RWPE2 (cell line): ENCODE measurements at places on chromosomes 12 and 14.

DNA sequence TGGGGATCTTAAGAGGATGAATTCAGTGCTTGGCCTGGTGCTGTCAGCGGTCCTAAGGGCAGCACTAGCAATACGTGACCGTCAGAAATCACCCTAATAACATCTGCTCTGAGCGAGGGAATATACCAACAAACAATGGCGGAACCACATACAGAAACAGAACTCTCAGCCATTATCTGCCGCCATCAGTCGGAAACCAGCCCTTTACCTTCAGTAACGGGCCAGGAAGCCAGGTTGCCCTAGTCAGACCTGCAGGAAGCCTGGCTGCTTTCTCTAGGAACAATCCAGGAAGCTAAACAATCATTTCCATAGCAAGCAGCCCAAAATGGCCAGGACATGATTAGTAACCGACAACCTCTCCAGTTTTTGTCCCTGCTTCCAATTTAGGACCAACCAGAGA is 5.6 kb downstream of the CDCA4 start:
- no peak for DNase-seq

- no peak for DNase-seq
Observed at GRCh38 chr12:1252758-1253157, 261.7 kb downstream of the ERC1 start.

- DNase-seq, result peak; percentile 59
Observed at GRCh38 chr12:79451978-79452377, 238.8 kb downstream of the PAWR start.

- DNase-seq, result no peak
Observed at GRCh38 chr12:100794441-100795173, at the start of gene ANO4. ANO4 (plus strand) TSS chr12:100794776; CDS start chr12:100901786, 107,010 bp downstream.

GRCh38 chr12:50689437-50689836 is 74.5 kb upstream of the ATF1 start:
- DNase-seq, result no peak

DNA sequence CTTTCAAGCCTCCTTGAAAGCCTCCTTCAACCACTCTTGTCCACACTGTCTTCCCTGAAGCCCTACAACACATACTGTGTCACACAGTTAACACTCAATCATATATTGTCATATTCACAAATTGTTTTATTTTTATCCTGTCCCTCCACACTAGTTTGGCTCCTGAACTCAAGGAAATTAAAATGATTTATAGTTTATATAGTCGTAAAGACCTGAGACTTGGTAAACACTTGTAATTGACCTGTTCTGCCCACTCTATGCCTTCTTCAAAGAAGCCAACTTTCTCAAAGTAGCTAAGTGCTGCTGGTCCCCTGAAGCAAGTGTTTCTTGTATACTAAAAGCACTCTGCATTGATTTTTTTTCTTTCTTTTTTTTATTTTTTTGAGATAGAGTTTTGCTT is 15.6 kb upstream of the NEK9 start:
- DNase-seq, result no peak

DNA sequence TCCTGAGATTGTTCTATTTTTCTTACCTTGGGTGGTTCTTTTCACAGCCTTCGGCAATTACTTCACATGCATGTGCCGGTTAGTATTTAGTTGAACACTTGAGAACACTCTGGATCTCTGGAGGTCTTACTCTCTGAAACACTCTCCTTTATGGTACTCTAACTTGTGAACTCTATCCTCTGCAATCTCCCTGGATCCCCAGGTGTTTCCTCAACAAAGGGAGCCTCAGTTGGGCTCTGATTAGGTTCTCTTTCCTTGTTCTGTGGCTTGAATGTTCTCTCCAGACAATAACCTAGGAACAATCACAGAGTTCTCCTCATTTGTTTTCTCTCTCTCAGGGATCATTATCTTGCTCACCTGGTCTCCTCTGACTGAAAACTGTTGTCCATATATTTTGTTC is 40.5 kb upstream of the ABCD2 start:
- no peak for DNase-seq

- DNase-seq, result no peak
Observed at GRCh38 chr12:50005175-50005574, 20.1 kb downstream of the RACGAP1 start.

GRCh38 chr14:52012635-52013034 is 23.3 kb downstream of the RTRAF start:
- no peak for DNase-seq

DNA sequence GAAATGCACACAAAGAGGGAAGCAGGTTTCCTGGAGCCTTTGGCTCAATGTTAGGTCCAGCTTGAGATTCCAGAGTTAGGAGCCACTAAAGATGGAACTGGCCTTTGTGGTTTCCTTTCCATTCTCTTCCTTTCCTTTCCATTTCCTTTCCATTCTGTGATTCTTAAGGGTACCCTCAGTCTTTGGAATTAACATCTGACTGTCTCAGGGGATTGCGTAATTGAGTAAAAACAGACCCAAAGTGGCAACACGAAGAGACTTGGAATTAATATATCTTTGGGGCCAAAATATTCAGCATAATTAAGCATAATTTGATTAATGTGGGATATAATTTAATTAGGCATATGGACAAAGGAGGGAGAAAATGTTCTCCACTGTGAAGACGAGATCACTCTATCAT is 205.6 kb downstream of the CRADD start:
- DNase-seq, result no peak

DNA sequence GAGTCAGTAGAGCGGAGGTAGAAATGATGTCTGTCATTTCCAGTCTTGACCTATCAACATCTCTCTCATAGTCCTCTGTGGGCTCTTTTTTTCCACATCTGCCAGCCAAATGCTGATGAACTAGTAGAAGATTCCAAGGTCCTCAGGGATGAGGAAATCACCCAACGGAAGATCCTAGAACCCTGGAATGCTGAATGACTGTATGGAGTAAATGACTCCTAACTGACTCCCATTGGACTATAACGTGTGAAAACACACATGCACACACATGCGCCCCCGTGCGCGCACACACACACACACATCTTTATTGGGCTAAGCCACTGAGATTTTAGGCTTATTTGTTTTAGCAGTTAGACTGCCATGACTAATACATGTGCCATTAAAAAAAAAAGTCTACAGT is 159.2 kb downstream of the MYRFL start:
- DNase-seq, result no peak

DNA sequence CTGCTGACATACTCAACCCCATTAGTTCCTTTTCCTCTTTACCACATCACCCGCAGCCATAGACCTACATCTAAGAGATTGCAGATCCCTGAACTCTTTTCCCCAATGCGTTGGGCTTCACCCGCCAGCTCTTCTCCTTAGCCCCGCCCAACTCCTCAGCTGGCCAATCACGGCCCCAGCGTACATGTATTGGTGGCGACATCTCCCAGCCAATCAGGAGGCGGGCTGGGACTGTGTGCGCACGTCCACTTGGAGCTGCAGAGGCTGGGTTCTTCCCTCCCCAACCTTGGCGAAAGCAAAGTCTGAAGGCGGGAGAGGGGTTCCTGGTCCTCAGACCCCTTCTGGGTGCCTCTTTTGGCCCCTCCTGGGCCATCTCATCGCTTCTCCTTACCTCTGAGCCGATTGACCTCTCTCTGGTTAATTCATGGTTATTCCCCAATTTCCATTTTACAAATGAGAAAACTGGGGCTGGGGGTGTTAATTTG is 11.0 kb downstream of the PDE1B start:
- DNase-seq, result no peak

- no peak for DNase-seq
Observed at GRCh38 chr14:61535032-61535431, 160.3 kb upstream of the HIF1A start.

- DNase-seq, result no peak
Observed at GRCh38 chr12:89901906-89902642, 193.4 kb upstream of the ATP2B1 start.
